ENCODE measurements at places on chromosomes 6 and 20.

DNA sequence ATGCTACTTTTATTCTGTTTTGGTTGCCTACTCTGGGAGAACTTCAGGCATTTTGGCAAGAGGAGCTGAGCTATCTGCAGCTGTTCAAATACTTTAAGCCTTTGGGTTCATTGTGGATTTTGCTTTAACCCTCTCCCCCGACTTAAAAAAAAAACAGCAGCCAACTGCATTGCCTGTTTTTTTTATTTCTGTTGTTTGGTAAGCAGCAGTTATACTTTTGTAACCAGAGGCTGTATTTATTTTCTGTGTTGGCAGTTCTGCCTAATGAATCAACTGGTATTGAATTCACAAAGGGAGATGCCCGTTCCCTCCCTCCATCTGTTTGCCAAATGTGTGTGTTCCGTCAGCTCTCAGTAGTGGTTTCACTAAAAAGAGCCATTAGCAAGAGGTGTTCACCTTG lies 484.0 kb downstream of the UTRN start:
- H3K27ac ChIP-seq, result no peak overlapping the region
- H3K4me1 ChIP-seq, result peaks cover 7% of the 10 kb centered on the region
- no peak overlapping the region for H3K4me3 ChIP-seq
- no peaks in the 10 kb centered on the region for H3K27me3 ChIP-seq

DNA sequence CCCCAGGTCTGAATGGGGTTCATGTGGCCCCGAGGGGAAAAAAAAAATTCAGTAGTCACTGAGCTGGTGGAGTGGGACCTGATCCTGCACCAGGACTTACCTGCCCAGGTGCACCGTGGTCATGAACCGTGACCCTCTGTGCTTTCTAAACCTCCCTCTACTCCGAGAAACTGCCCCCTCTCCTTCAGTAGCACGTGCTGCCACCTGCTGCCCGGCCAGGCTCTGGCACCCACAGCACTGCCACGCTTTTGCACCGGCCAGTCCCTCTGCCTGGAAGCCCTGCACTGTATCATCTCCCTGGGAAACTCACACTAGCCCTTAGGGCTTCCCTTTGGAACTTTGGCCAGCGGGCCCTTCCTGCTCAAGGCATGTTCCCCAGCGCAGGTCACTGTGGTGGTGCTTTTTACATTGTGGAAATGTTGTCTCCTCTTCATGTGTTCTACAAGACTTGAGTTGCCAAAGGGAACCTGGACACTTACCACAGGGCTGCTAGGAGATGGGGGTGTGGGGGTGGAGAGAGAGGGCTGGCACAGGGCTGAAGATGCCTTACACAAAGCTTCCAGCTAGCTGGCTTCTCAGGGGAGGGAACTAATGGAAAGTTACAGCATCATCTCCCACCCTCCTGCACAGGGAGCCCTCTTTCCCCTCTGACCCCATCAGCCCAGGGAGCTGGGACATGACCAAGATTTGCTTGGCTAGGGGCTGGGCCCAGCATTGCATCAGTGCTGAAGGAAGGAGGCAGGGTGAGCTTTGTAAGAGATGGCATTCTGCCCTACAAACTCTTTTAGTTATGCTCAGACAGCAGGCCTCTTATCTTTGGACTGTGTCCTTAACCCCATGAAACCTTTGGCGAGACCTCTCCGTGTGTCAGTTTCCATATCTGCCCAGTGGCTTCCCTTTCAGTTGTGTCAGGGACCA lies 2.5 kb upstream of the PTPRT start:
- H3K36me3 ChIP-seq, result no peaks in the 10 kb centered on the region
- peaks cover 5% of the 10 kb centered on the region for H3K27me3 ChIP-seq
- DNase-seq, result no peak
- H3K4me1 ChIP-seq, result peaks cover 10% of the 10 kb centered on the region
- no peak overlapping the region for H3K4me3 ChIP-seq

DNA sequence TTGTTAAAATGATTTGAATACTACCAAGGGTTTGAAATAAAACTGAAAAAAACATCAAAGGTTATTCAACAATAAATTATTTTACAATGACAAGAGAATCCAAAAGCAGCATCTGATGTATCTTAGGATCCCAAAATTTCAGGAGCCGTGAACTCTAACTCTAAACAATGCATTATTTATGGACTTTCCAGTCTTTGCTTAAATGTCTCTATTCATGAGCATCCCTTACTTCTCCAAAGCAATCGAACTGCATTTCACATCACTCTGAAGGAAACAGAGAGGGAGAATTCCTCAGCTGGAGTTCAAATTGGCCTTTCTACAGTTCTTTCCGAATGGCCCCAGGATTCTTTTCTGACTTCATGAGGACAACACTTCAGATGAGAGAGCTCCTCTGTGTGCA lies 229.1 kb downstream of the CBLN4 start:
- no peaks in the 10 kb centered on the region for H3K4me1 ChIP-seq
- no peaks in the 10 kb centered on the region for H3K27me3 ChIP-seq
- no peak for DNase-seq

- no peak for DNase-seq
- peaks cover 13% of the 10 kb centered on the region for H3K36me3 ChIP-seq
- H3K4me3 ChIP-seq, result no peak overlapping the region
- peaks cover 37% of the 10 kb centered on the region for H3K4me1 ChIP-seq
- H3K27ac ChIP-seq, result no peak overlapping the region
Observed at GRCh38 chr20:37984018-37984785, 49.1 kb downstream of the TTI1 start.

- no peaks in the 10 kb centered on the region for H3K27me3 ChIP-seq
- H3K4me3 ChIP-seq, result peak overlapping the region; percentile 23
- peaks cover 9% of the 10 kb centered on the region for H3K36me3 ChIP-seq
- peak; percentile 36 for DNase-seq
- H3K4me1 ChIP-seq, result peaks cover 82% of the 10 kb centered on the region
Observed at GRCh38 chr20:44153636-44154043, 33.3 kb downstream of the JPH2 start.

GRCh38 chr20:64103871-64104666 lies 3.3 kb downstream of the NPBWR2 start:
- H3K4me1 ChIP-seq, result no peaks in the 10 kb centered on the region
- DNase-seq, result no peak
- H3K27ac ChIP-seq, result no peak overlapping the region
- no peaks in the 10 kb centered on the region for H3K36me3 ChIP-seq

DNA sequence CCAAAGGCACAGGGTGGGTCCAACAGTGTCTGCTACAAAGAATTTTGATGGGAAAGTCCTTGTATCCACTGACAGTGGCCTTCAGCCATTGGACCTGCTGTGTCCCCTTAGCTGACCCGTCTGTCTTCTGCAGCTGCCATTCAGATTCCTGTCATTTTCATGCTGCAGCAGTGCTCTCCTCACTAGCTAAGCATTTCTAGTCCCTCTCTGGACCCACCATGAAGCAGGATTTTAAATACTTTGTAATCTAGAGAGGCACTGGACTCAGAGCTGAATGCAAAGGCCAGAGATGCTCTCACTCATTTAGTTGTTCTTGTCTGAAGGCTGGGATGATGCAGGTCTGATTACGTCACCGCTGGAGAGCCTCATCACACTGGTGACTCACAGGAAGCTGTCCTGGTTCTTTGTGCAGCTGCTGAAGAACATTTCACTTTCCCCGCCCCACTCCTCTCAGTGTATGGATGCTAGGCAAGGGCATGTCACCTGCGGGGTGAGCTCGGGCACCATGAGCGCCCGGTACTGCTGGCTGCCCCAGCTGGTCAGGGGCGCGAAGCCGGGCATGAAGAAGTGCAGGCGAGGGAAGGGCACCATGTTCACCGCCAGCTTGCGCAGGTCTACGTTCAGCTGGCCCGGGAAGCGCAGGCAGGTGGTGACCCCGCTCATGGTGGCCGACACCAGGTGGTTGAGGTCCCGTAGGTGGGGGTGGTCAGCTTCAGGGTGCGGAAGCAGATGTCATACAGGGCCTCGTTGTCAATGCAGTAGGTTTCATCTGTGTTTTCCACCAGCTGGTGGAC lies 19.4 kb upstream of the TUBB2A start:
- no peaks in the 10 kb centered on the region for H3K27me3 ChIP-seq
- H3K4me1 ChIP-seq, result no peaks in the 10 kb centered on the region
- no peak overlapping the region for H3K27ac ChIP-seq
- no peaks in the 10 kb centered on the region for H3K36me3 ChIP-seq
- no peak overlapping the region for H3K4me3 ChIP-seq
